ENCODE measurements at places on chromosomes 12 and 14. TPM values are rescaled to one million over a fixed set of nuclear protein-coding genes. Genes with fewer than 3 reads are reported as not detected.

DNA sequence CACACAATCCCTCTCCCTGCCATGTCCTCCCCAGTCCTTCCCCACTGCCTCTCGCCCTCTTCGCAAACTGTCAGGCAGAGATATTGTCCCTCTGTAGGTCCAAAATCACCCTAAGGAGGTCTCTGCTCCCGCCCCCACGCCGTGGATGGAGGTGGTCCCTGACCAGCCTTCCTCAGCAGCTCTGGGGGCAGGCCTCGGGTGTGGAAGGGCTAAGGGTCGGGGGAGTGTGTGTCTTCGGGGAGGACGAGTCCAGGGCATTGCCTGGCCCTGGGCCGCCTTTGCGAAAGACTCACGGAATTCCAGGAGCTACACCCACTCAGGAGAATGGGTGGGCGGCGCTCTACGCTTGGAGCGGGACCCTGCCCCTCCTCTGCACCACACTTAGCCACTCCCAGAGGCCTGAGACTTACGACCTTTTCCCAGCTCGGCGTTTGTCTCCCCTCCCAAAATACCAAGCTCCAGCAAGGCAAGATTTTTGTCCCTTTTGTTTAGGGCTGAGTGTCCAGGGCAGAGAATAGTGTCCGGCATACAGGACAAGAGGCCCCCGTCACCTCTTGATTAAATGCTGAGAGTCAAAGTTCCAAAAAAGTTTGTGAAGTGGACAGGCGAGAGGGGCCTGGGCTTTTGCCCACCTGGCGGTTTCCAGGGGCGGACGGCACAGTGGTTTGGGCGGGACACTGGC, 881 bp downstream of the PYGL start:
- DNase-seq: peak; percentile 68

Gene TAS2R31
- 0.75 TPM for total RNA-seq

Gene HOTAIR
- 3.5 TPM for total RNA-seq

Gene RDH11
- total RNA-seq: 103 TPM

Gene CMA1
- not detected for total RNA-seq

Gene PLEKHD1
- total RNA-seq: 0.15 TPM
